ENCODE measurements at places on chromosomes 6 and 20.

DNA sequence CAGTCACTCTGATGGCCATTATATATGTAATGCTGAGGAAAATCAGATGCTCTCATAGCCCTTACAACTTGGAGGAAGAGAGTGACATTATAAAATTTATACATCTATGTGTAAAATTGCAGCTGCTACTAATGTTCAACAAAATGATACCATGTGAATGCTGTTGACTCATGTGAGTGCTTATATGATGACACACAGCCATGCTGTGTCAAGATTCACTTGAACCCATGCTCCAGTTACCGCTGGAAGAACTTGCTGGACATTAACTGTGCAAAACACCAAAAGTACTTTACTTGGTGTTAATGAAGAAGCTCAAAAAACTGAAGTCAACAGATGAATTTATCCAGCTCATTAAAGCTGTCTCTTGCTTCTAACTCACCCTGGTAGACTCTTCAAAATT lies 318.9 kb upstream of the PLCB4 start:
- no peak for DNase-seq

DNA sequence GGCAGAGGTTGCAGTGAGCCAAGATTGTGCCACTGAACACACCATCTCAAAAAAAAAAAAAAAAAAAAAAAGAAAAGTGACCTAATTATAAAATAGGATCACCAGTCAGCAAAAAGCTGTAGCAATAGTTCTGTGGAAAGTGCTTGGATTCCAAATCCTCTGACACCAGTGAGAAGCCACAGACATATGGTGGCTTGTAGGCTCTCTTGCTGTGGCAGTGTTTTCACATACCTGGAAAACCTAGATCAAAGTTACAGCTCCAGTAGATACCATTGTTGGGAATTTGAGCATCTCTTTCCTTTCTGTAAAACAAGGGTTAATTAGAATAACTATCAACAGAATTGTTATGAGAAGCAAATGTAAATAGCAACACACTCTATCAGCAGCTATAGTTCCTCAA lies 4.1 kb downstream of the CCDC170 start:
- no peak for DNase-seq

DNA sequence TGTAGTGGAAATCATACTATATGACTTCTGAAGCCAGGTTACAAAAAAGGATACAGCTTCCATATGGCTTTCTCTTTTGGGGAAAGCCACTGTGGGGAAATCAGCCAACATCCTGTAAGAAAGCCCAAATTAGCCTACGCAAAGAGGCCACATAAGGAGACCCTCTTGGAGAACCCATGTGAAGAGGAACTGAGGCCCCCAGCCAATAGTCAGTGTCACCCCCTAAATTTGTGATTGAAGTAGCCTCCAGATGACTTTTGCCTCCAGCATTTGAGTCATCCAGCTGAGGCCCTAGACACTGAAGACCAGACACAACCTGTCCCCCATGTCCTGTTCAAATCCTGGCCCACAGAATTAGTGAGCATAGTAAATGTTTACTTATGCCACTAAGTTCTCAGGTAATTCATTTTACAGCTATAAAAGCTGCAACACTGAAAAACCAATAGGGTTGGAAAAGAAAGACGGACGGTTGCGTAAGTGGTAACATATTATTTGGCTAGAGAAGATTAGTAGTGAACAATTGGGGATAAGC lies 60.4 kb downstream of the HMGCLL1 start:
- no peak for DNase-seq

GRCh38 chr6:157962601-157963302 lies 18.9 kb upstream of the SYNJ2 start:
- no peak for DNase-seq

GRCh38 chr20:23200413-23200812 lies 114.3 kb upstream of the CD93 start:
- DNase-seq, result no peak

DNA sequence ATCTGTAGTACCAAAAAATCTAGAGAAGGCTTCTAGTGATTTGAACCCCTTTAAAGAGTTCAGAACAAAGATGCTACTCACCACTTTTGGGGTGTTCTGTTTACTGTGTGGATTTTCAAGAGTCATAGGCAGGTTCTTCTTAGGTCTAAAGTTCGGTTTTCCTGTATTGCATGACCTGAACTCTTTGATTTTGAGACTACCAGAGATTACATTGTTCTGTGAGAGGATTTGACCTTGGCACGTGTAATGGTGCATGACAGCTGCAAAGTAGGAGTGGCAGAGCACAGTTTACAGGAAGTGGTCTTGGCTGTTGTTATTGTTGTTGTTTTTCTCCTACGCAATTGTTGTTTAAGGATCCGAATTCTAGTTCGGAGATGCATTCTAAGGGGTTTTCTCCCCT lies 592.7 kb downstream of the EPHA7 start:
- DNase-seq, result no peak

DNA sequence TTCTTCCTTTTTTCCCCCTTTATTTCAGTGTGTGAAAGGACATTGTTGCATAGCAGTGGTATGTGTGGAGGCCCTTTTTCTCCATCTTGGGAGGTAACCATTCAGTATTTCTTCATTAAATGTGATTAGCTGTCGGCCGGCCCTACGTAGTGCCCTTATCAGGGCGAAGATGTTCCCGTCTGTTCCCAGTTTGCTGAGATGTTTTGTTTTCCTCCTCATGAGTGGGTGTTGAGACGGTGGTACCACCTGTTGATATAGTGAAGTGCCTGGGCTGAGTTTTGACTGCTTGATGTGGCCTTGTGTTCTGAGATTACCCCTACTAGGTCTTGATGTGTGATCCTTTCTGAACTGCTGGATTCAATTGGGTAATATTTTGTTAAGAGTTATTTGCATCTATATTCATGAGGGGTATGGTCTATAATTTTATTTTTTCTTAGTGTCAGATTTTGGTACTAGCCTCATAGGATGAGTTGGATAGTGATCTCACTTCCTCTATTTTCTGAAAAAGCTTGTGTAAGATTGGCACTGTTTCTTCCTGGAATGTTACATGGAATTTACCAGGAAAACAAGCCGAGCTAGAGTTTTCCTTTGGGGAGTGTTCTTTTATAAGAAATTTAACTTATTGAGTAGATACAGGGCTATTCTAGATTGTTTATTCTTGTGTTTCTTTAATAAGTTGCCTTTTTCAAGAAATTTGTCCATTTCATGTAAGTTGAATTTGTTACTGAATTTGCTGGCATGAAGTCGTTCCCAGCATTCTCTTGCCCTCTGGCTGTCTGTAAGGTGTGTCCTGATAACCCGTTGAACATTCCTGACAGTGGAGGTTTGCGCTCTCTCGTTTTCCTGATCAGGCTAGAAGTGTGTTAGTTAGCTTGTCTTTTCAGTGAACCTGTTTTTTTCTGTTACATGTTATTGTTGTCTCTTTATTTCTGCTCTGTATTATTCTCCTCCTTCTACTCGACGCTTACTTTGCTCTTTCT lies 4.3 kb downstream of the MTG2 start:
- no peak for DNase-seq

Measured in uterus (tissue), 4 donors.